ENCODE measurements at places on chromosomes 3 and 15.
A peak's percentile ranks its signal among the peaks of the same experiment; 100 is the strongest.

- no peak for DNase-seq
These were observed 27.5 kb upstream of the CA12 start for GRCh38 chr15:63409179-63409578.

DNA sequence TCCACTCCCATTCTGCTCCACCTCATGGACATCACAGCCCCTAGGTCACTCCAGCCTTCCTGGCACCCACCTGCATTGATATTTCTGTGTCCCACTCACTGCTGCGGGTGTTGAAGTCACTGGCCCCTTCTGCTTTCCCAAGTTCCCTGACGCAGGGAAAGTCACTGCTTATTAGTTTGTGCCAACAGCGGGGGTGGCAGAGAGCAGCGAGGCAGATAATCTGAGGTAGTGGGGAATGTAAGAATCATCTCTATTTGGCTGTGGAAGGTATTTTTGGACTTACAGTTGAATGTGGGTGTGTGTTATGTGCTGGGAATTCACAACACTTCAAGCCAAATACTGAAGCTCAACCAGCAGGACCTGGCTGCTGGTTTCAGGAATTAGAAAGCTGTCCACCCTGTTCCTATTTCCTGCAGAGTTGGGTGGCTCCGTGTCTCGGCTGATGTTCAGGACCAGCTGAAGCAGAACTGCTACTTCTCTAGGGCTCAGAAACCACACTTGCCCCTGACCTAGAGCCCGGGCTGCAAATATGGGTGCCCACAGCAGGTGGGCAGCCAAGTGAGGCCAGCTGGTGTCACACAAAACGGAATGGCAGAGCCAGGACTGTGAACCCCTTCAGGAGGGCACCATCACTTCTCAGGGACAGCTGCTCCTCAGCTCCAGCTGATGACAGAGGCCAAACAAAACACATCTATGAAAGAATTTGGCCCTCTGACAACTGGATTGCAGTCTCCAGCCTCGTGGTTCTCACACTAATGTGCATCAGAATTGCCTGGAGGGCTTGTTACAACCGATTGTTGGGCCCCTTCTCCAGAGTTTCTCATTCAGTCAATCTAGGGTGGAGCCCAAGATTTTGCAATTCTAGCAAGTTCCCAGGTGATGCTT, 57.7 kb downstream of the SEMA5B start:
- DNase-seq: no peak

GRCh38 chr3:62241279-62241678, 132.1 kb downstream of the FEZF2 start:
- DNase-seq: no peak

DNA sequence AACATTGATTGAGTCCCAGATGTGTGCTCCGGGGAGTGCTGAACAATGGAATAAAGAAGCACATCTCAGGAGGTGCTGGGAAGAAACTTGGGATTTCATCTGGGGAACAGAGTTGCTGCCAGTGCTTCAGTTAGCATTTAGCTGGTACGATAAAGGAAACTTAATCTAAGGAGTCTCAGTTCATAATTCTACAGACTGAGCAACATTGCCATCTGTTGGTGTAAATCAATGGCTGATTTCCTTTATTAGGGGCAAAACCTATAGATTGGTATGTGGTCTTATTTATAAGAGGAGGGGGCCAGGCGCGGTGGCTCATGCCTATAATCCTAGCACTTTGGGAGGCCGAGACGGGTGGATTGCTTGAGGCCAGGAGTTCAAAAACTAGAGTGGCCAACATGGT, 8.9 kb downstream of the MKRN2OS start:
- DNase-seq: no peak

GRCh38 chr3:171113716-171114115, 87.2 kb upstream of the SLC2A2 start:
- DNase-seq: no peak

DNA sequence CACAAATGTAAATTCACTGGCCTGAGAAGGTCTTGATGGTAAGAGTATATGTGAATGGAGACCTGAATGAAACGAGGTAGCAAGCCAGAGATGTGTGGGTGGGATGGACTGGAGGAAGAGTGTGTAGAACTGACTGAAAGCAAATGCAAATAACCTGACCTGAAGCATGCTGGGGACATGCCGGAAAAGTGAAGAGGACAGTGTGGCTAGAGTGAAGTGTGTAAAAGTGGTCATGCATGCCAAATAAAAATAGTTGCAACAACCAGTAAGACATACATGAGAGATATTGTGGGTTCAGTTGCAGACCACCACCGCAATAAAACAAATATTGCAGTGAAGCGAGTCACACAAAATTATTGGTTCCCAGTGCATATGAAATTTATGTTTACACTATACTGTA, 82.3 kb downstream of the LPP start:
- DNase-seq: no peak

DNA sequence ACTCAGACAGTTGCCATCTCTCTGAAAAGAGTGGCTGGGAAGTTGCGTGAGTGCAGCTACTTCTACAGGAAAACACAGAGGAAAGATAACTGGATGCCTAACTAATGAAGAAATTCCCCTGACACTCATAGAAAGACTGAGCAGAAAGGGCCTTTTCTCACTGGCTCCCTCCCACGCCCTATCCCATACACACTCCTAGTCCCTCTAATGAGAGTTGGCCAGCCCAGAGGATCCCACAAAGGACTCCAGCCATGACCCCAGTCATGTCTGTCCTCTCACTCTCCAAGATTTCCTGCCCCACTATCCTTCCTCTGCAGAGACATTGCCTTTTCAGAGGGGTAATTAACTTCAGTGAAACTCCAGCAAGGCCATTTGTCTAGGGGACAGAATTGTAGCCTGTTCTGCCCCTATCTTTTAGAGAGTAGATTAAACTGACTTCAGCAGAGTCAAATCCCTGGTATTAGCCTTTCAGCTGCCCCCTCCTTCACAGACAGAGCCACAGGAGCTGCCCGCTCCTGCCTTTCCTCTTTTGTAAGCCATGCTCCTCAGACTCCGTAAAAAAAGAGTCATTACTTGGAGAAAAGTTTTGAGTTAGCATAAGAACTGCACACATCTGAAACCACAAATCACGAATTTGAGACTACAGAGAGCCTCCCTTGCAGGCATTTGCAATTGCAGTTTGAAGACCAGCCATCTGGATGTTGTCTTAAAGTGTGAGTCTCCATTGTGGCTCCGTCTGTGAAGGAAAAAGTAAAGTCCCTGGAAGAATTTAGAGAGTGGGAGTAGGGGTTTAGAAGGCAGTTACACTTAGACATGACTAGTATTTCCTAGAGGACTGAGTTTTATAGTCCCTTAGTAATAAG, 129.1 kb upstream of the SEMA6D start:
- DNase-seq: no peak

DNA sequence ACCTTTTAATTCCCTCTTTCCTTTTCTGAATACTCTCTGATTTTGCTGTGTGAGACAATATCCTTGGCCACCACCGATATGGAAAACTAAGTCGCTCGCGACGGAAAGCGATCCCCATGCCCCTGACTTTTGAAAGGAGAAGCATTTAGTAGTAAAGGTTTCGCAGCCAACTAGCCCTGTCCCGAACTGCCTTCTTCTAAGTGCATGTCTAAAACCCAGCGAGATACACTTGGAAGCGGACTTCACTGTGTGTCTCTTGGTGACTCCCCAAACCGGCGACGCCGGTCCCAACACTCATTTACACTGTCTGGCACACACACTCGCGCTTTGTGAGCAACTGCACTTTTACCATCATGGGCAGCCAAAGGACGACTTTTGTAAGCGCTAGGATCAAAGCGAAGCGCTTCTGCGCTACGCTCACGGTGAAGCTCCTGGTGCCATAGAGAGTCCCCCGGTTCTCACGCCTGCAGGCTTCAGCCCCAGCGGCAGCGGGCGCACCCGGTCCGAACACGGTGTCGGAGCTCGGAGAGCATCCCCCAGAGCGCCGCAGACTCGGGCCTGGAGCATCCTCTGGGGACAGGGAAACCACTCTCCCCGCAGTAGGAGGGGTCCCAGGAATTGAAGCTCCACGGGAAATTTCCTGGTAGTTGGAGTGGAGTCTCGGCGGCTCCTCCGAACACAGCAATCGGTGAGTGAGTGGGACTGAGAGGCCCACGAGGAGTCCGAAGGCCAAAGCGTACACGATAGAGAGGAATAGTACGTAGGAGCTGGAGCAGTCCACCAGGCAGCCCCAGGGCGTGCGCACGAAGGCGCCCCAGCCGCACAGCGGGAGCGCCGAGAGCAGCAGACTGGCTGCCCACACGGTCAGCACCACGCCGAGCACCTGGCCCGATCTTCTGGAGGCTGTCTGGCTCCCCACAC, 1.4 kb downstream of the GPR149 start:
- DNase-seq: no peak

DNA sequence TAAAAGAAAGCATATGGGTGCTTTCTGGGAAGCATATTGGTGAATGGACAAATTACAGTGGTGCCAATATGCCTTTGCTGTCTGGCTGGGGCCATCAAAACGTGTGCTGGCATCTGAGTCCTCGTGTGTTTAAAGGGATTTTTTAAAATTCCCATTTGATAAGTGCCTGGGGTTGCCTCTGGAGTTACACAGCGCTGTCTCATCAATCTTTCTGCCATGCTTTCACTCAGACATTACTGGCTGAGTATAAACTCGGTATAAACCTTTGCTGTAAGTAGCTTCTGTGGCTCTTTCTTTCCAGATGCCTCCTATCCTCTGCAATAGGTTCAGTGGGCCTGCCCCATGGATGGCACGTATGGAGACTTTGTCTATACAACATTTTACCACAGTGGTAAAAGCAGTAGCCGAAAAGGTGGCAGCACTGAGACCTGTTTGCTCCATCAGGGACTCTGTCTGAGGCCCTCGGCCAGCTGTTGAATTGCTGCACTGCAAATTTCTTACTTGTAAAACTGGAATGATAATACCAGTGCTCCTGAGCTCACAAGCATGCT, 195.5 kb downstream of the LPP start:
- no peak for DNase-seq

- DNase-seq: no peak
These were observed 59.4 kb upstream of the FLNB start for GRCh38 chr3:57948781-57949242.

DNA sequence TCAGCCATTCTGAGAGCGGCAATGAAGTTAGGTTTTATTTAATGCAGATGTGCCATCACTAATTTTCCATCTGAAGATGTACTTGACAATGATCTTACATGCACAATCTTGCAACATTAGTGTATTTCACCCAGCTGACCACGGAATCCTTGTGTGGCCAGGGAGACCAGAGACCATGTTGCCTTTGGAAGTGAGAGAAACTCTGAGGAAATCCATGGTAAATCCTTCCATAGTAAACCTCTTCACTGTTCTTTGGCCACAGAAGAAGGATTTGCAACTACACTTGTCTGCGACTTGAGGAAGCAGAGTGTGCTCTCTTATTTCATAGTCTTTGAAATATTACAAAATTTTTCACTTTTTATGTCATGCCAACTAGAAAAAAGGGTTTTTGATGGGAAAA, 128.4 kb upstream of the IGSF10 start:
- no peak for DNase-seq

GRCh38 chr3:127106053-127106452, 86.9 kb upstream of the PRR23E start:
- no peak for DNase-seq

DNA sequence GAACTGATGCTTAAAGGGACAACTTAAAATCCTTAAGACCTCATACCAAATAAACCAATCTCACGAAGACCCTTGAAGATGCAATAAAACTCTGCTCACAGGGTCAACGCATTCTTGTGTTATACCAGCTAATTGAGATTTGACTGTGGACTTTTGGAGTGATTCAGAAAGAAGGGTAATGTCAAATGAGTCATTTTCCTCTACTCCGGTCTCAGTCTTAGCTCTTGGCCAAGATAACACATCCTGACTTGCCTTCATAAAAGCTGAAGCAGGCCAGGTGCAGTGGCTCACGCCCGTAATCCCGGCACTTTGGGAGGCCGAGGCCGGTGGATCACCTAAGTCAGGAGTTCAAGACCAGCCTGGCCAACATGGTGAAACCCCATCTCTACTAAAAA, 3.8 kb downstream of the PKM start:
- peak; percentile 35 for DNase-seq

DNA sequence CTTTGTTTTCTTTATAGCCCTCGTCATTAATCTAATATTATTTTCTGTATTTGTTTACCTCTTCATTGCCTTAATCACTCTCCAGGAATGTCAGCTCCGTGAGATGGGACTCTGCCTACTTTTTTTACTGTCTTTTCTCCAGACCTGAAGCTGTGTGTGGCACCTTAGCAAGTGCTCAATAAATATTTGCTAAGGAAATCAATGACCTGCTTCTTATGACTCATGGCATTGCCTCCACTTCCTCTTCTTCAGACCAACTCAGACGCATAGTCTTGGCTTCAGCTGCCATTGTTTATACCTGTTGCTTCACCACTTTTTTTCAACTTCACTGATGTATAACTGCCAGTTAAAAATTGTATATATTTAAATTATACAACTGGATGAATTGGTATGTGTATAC, 218.5 kb upstream of the CMC1 start:
- DNase-seq: no peak

DNA sequence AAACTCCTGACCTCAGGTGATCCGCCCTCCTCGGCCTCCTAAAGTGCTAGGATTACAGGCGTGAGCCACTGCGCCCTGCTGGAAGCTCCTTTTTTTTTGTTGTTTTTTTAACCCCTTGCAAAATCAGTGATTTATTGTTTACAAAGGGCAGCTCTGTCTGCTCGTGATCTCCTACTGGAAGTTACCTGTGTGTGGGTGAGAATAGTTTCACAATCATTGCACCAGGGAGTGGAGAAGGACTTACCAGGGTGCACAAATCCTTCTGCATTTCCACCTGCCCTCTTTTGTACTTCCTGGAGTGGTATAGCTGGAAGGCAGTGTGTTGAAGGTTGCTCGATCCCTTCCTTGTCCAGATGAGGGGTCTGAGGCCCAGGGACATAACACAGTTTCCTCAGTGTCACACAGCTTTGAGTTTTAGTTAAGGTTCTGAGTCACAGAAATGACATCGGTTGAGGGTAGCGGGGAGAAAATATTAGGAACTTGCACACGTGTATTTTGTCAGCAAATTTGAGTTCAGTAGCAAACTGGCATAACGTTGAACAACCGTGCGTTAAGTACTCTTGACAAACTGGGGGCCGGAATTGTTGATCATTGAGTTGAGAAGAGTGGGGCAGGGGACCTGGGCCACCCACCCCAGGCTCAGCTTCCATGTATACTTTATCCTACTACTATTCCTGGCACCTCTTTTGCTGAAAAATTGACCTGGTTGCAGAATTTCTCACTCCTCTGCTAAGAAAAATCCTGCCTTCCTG, 11.3 kb upstream of the TRAK1 start:
- DNase-seq: no peak
